ENCODE measurements at places on chromosomes 4 and X.

- DNase-seq: peak; percentile 22
Observed at GRCh38 chr4:70994387-70995099, 1.1 kb downstream of the DCK start.

GRCh38 chr4:107654694-107655093 is 65.3 kb downstream of the PAPSS1 start:
- no peak for DNase-seq

DNA sequence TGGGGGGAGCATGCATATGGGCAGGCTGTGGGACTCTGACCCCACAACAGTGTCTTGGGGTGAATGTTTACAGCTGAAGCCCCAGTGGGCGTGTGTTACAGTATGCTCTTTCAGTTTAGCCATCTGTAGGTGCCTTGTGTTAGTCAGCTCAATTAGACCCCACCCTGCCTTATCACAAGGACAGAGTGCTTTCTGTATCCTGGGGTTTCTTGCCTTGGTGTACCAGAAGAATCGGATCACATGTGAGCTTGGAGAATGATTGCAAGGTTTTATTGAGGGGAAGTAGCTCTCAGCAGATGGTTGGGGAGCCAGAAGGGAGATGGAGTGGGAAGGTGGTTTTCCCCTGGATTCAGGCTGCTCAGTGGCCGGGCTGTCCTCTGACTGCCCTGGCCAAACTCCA is 27.3 kb downstream of the SH3BGRL start:
- DNase-seq: no peak

- DNase-seq: no peak
Observed at GRCh38 chr4:167282171-167282864, 48.0 kb upstream of the SPOCK3 start.

GRCh38 chr4:169745291-169745690 is 12.5 kb downstream of the HPF1 start:
- DNase-seq: no peak

DNA sequence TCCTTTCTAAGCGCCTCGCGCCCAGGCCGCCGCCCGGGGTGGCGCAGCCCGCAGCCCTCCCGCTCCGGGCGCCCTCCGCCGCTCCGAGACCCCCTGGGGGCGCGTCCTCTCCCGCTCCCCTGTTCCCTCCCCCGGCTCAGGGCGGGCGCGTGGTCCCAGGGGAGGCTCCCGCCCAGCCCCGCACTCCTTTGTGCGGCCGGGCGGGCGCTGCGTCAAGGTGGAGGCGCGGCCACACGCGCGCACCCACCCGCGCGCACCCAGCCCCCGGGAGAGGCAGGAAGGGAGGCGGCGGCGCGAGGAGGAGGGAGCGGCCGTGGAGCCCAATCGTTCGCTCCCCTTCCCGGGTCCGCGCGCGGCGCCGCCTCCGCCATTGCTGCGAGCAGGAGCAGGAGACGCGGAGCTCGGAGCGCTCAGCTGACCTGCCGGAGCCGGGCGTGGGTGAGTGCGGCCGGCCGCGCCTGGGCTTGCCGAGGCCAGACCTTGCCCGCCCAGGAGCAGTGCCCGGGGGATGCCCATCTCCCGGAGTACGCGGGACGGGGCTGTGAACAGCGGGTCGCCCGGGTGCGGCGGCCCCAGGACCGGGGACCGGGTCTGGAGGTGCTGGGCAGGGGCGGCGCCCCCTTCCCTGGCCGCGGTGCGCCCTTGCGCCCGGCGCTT is at the start of gene NSG1:
NSG1 (plus strand) TSS at position 367 of the 657 bp plus-strand sequence. CDS start 528 bp downstream, outside the sequence.
- DNase-seq: peak; percentile 42

GRCh38 chr4:152939621-152940020 is 3.5 kb downstream of the FHDC1 start:
- DNase-seq: no peak

- DNase-seq: no peak
Observed at GRCh38 chr4:185702147-185702663, 109.8 kb downstream of the SORBS2 start.

GRCh38 chr4:93370256-93370655 is 458.3 kb upstream of the ATOH1 start:
- no peak for DNase-seq

DNA sequence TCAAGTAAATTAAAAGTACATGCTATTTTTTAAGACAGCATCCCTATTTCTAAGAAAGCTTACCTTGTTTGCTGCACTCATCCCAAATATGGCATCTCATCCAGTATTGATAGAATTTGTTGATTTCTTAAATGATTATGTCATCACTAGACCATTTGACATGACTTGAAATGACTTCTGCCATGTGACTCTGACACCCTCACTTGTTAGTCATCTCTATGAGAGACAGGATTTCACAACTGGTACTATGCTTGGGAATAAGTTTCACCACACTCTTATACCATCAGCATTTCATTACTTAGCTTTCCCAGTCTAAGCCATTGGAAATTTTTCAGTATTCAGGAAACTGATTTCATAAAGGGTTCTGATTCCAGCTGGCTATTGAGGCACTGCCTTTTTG is 55.3 kb downstream of the TMPRSS11F start:
- no peak for DNase-seq

DNA sequence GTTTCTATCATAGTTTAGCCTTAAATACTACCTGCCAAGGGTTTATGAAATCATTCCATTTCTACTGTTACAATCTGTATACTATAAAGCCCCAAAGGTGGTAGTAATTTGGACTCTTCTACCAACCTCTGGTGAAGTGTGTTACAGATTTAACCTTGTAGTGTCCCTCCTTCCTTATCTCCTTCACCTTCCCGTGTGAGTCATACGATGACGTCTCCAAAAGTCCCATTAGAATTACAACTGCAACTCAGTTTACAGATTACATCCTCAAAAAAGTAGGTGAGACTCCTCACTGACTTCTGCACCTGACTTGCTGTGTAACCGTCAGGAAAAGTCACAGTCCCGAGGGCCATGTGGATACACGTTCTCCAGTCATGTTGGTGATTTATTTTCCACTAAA is 219.0 kb downstream of the DCTD start:
- no peak for DNase-seq

- no peak for DNase-seq
Observed at GRCh38 chrX:154991039-154991438, 31.5 kb downstream of the F8 start.
